Karpas-422 (cell line): ENCODE measurements at places on chromosomes 7 and 10.

DNA sequence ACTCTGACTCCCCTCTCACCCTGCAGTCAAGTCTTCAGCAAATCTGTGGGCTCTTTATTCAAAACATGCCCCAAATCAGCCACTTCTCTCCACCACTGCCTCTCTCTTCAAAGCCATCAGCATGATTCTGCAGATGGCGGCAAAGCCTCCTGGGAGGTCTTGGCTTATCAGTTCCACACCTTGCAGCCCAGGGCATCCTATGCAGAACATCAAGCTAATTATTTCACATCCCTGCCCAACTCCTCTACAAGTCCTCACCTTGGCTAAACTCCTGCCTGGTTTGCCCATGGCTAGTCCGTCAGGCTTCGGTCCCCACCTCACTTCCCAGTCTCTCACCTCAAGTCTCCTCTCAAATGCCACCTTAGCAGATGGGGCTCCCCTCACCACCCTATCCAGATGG is 70.2 kb downstream of the PIP4K2A start:
- no peak for DNase-seq

DNA sequence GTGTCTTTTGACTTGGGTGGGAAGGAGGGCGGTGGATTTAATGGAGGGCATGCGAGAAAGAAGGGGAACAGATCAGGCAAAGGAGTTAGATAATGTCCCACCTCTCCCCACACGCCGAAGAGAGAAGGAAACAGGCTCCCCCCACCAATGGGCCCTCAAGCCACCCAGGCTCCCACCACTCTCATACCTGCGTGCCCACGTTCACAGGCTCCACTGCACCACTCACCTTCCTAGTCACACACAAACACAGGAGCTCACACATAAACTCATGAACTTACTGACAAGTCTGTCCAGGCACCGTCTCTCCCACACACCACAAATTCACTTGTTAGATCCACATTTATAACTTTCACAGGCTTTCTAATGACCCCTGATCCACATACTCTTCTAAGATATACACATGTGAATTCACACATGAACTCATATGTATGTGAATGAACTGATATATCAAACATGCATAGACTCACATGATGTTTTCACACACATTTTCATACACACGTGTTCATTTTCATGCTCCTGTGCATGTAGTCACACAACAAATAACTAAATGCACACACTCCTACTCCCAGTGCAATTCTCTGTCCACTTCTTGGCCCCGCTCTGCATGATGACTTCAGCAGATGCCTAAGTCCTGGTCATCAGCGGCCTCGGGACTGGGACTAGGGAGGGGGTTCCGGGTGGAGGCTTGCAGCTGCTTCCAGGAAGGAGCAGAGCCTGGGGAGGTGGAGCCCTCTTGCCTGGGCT is 1.5 kb downstream of the LZTS2 start:
- DNase-seq: no peak

GRCh38 chr7:47568056-47568455 is 13.9 kb downstream of the TNS3 start:
- DNase-seq: no peak

DNA sequence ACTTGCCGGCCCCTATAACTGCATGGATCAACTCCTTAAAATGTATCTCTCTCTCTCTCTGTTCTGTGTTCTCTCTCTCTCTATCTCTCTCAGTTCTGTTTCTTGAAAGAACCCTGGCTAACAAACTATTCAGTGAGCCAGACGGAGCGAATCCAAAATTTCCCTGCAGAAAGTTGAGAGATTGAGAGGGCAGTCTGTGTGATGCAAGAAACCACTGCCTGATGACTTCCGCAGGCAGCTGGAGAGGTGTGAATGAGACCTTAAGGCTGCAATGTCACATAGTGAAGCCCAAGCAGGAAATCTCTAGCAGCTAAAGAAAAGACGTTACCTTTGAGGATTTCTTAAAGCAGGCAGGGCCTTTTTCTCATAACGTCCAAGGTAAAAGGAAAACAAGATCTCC is 17.3 kb downstream of the FAM107B start:
- DNase-seq: no peak

DNA sequence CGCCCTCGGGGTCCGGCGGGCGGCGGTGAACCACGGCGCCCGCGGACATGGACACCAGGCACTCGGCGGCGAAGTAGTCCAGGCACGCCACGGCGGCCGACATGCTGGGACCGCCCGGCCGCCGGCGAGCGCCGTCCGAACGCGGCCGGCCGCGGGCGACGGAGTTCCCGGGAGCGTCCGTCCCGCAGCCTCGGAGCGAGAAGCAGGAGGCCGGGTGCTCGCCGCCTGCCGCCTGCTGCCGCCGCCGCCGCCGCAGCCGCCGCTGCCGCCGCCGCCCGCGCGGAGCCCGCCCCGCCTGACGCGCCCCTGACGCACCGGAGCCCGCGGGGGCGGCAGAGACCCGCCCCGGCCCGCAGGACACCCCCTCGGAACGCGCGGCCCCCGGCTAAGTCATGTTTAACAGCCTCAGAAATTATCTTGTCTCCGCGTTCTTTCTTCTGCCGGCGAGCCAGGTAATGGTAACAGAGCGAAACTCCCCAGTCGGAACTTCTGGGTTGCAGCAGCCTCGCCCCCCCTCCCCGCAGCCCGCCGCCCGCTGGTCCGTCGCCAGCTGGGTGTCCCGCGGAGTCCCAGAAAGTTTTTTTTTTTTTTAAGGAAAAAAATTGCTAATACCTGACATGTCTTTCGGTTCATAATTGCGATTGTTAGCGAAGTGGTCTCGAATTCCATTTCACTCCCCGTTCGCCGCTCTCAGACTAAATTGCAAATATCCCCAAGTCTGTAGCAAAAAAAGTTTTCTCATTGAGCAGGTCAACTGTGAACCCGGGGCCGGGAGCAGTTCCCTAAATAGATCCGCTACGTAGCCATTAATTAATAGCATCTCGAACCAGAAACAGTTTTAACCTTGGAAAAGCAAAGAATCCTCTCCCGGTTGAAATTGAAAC is at the start of gene KLF14:
TSS of gene KLF14 (minus strand) at position 277 of the 884 bp plus-strand sequence. CDS start at position 103, 174 bp downstream.
- DNase-seq: peak; percentile 50

DNA sequence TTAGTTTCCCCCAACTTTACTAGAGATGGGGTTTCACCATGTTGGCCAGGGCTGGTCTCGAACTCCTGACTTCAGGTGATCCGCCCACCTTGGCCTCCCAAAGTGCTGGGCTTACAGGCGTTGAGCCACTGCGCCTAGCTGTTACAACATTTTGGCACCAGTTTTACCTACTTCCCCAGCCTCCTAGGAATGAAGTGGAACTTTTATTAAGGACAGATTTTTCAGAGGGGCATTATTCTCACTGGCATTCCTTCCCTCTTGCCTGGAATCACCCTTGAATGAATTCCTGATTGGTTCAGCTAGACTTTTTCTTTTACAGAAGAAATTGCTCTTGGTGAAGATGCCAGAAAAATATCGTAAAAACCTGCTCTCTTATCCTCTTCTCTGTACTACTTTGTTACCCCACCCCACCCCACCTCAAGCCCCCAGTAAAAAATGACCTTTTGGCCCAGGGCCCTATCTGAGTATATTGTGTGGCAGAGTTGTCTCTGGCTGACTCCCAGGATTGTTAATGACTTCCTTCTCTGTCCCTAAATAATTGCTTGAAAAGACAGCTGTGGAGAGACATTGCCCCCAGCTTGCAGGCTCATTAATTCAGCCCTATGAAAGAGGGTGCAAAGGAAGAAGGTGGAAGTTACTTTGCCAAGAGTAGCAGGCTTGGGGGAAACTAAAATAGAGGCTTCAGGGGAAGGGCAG is 189.6 kb downstream of the AUTS2 start:
- DNase-seq: no peak

DNA sequence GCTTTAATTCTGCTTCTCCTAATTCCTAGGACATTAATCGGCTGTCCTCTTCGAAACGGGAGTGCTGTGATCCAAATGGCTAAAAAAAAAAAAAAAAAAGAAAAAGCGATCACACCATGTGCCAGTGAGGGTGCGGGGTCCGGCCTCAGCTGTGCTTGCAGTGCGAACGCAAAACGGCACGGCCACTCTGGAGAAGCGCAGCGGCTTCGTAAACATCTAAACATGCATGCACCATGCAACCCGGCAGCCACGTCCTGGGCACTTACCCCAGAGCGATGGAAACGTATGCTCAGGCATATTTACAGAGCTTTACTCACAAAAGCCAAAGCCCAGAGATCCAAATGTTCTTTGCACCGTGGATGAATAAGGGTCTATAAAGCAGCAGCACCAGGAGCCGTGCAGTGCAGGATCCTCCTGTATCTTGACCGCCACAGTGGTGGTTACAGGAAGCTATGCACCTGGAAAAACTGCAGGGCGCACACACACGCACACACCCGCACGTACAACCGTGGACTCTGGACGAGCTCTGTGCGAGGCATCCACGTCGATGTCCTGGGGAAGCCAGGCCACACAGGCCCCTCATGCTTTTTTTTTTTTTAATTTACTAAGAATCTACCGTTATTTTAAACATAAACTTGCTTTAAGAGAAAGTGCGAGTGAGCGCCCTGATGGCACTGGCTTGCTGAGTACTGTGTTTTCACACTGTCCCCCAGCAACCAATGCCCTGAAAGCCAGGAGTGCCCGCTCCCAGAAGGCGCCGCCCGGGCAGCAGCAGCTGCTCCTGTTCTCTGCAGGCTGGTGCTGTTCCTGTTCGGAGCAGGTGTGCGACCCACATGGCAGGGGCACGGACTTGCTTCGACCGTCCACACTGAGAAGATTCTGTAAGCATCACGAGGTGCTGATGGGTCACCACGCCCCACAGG is 25.0 kb downstream of the GPER1 start:
- DNase-seq: no peak
